ENCODE measurements at places on chromosomes 11 and 22.

DNA sequence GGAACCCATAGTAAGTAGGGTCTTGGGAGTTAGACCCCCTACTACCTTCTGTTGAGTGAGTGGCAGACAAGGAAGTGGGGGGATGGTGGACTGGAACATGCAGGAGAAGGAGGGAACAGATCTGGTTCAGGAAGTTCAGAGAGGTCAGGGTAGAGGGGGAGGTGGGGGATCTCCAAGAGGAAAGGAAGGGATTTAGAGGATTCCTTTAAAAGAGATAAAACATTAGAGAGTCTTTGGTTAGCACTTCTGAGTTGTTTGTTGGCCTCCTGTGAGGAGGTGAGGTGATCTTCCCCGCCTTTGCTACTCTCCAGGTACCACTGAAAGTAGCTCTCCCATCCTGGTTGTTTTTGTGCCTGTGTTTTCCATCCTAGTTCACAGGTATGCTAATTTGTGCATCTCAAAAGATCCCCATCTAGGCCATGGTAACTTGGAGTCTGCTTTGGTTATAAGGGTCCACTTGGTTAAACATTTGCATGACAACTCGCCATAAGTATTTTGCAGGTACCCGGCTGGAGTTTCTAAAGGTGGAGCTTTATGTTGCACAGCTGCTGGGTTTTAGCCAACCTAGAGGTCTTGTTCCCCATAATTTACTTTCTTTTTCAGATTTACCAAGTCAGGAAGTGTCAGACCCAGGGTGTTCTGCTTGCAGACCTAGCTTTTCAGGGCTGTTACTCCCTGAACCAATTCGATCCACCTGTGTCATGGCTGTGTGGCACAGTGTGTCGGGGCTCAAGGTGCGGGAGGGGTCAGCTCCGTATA, 79.3 kb upstream of the SORL1 start:
- DNase-seq, result no peak

GRCh38 chr11:123740787-123741158, 687 bp downstream of the ZNF202 start:
- no peak for DNase-seq

DNA sequence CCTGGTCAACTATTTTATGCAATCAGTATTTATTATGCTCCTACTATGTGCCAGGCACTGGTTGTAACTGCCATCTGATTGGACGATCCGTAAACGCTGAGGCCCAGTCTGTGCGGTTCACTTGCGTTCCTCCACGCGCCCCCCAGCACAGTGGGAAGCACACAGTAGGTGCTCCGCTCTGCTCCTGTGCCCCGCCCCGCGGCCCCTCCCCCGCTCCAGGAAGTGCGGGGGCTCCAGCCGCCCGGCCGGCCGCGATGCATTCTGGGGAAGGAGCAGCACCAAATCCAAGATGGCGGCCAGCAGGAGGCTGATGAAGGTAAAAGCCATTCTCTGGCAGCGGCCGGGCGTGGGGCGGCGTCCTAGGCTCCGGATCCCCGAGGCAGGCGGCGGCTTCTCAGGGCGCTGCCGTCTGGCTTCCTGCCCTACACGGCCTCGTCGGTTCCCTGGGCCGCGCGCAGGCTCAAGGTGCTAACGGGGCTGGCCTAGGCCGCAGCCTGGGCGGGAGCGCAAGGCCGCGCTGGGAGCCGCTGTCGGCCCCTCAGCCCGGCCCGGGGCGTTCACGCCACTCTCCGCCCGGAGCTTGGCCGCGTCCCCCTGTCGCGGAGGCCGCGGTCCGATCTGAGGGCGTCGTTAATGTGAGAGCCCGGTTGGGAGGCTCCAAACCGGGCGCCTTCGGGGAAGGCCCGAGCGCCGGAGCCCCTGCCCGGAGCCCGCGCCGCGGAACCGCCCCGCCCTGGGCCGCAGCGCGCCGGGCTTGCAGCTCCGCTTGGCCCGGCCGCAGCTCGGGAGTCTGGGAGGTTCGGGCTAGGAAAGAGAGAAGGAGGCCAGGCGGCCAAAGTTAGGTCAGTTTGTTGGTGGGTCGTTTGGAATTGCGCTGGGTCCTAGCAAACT, at the start of gene UBE2L3:
Gene UBE2L3 (plus strand): TSS at position 259 of the 891 bp plus-strand sequence. CDS start 31 bp downstream, at position 290.
- DNase-seq, result peak; percentile 57

DNA sequence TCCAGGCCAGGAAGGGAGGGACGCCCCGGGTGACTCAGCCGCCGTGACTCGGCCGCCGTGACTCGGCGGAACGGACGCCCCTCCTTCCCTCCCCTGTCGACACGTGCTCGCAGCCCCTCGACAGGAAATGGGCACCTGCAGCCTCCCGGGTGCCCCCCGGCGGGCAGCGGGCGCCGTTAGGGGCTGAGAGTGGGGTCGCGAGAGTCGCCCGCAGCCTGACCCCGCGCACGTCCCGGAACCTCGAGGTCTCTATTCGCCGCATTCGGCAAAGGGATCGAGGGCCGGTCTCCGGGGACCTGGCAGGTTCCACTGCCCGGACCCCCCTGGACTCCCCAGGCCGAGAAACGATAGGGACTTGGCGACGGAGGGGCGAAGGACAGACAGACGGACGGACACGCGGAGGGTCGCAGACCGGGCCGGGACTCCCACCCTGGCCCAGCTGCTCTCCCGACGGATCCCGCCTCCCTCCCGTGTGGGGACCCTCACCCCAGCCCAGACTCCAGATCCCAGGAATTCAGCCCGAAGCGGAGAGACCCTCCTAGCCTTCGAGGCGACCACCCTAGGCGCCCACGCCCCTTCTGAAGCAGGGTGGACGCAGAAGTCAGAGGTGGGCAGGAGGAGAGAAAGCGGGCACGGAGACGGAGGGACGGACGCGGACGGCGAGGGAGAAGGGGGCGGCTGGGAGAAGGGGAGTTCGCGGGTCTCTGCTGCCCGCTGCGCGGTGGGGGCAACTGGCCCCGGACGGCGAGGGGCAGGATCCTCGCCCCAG, 648 bp downstream of the FOSL1 start:
- no peak for DNase-seq

DNA sequence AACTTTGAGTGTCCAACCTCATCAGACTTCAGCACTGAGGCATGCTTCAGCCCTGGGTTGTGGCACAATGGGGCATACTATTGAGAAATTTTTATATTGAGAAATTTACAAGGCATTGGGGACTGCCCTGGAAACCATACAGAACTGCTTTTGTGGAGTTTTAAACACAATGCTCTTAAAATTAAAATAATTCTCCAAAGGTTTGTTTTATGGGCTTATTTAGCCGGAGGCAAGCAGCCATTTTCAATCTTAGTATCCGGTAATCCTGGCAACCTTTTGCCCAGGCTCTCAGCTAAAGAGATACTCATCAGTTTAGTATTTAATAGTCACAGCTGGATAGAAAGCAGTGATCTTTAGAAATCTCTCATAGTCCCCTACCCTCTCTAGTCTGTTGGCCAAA, 3.1 kb upstream of the EXPH5 start:
- DNase-seq, result no peak

GRCh38 chr11:37946155-37946766, 1348.2 kb upstream of the RAG2 start:
- no peak for DNase-seq

DNA sequence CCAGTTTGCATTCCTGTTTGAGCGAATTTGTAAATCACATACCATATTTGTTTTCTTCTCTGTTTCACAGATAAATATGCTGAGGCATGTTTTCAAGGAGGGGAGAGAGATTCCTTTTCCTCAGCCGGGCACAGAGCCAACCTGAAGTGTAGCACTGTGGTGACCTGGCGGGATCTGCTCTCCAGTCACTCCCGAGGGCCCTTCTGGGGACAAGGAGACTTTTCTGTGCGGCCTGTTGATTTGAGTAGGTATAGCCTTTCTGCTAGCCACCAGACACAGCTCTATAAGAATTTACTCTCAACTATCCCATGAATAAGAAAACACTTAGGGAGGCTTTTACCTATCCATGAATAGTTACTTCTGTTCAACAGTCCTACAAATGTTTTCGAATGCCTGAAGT, 63.5 kb upstream of the FDX1 start:
- DNase-seq, result no peak

GRCh38 chr11:76096552-76096951, 109.8 kb downstream of the WNT11 start:
- no peak for DNase-seq

DNA sequence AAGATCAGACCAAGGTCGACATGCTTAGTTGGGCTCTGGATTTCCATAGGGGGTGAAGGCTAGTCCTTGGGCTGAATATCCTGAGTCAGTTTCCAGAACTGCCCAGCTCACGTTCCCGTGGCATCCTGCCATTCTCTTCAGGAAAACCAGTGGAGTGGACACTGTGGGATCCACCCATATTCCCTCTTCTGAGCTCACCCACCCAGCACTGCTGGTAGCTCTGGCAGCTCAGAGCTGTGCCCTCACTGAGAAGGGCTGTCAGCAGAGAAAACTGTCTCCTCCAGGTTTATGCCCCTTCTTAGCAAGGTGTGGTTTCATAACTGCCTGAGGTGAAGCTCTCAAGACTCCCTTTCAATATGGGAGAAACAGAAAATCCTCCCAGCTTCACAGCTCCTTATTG, 111.7 kb downstream of the GGTLC2 start:
- DNase-seq, result no peak

- DNase-seq, result no peak
Observed at GRCh38 chr22:36223504-36223903, 15.8 kb downstream of the APOL2 start.

- peak; percentile 35 for DNase-seq
Observed at GRCh38 chr11:121464352-121464946, 11.7 kb upstream of the SORL1-AS1 start.

GRCh38 chr11:62179995-62180394, 10.0 kb upstream of the SCGB1D1 start:
- no peak for DNase-seq

DNA sequence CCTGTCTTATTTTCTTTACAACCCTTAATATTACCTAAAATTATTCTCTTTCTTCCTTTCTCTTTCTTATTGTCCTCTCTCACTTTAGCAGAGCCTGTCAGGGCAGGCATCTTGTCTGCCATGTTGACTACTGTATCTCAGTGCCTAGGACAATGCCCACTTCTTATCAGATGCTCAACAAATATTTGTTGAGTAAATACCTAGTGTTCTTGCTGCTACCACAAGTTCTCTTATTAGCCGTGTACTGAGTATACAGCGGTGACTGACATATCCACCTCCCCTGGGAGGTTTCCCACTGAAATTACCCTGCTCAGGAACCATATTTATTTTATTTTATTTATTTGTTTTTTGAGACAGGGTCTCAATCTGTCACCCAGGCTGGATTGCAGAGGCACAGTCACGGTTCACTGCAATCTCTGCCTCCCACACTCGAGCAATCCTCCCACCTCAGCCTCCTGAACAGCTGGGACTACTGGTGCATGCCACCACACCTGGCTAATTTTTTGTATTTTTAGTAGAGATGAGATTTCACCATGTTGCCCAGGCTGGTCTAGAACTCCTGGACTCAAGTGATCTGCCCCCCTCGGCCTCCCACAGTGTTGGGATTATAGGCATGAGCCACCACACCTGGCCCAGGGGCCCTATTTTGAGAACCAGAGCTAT, 6.7 kb downstream of the HPX start:
- no peak for DNase-seq

GRCh38 chr22:26941896-26942636, 284.7 kb downstream of the MIAT start:
- DNase-seq, result no peak

- DNase-seq, result no peak
Observed at GRCh38 chr22:24093855-24094254, 82.8 kb downstream of the CABIN1 start.

GRCh38 chr11:14304601-14305000, 54.4 kb downstream of the RRAS2 start:
- no peak for DNase-seq

GRCh38 chr11:2882396-2883110, 3.0 kb downstream of the CDKN1C start:
- DNase-seq, result no peak

DNA sequence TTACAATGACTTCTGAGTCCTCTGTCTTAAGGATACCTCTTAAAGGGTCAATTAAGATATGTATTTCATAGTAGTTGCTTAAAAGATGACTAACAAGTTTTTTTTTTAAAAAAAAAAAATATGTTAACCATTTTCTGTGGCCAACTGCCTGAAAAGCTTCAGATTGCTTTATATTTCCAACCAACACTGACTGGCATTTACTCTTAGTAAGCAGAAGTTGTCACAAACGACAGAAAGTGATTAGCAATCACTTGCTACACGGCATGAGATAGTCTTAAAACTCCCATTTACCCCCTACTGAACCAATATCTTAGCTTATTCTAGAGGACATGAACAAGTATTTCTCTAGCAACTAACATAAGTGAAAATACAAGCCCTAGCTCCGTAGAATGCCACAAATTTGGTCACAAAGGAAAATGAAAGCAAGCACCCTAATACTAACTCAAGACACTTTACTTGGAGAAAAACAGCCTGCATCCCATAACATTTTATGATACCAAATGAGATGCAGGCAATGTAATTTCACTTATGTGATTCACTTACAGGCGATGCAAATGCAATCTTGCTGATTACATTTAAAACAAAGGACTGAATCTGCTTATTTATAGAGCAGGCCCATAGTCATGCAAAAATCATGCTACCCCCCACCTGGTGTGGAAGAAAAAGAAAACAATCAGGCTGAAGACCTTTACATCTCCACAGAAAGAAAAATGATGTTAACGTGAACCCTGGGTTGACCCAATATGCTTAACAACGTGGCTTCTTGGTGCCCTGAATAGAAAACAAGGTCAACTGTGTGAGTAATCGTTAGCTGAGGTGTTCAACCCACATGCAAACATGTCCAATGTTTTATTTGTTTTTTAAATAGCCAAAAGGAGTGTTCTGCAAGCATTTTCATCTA, 25.7 kb downstream of the MPPED2 start:
- no peak for DNase-seq

DNA sequence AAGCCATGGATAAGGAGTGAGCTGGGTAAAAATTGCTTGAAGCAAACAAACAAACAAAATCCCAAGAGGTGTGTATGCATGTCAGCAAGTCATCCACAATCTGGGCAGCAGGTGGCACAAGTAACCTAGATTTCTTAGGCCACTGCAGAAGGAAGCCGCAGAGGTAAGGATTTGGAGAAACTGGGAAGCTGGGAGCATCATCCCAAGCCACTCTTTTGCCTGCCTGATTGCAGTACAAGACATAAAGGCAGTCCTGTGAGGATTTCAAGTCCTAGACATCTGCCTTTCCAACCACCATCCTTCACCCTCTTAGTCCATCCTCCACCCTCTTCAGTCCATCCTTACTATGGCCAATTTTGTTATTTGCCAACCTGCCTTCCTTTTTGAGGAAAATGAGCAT, 67.2 kb upstream of the BMAL1 start:
- no peak for DNase-seq

- DNase-seq, result no peak
Observed at GRCh38 chr11:115080923-115081680, 402.8 kb downstream of the NXPE2 start.

- no peak for DNase-seq
Observed at GRCh38 chr11:113261709-113262475, 52.5 kb upstream of the TTC12 start.

- DNase-seq, result no peak
Observed at GRCh38 chr11:130581646-130582045, 133.2 kb downstream of the ADAMTS15 start.

- no peak for DNase-seq
Observed at GRCh38 chr22:44574057-44574639, 76.1 kb upstream of the RTL6 start.
